ENCODE measurements at places on chromosomes 12 and 14.
A peak's percentile ranks its signal among the peaks of the same experiment; 100 is the strongest.

DNA sequence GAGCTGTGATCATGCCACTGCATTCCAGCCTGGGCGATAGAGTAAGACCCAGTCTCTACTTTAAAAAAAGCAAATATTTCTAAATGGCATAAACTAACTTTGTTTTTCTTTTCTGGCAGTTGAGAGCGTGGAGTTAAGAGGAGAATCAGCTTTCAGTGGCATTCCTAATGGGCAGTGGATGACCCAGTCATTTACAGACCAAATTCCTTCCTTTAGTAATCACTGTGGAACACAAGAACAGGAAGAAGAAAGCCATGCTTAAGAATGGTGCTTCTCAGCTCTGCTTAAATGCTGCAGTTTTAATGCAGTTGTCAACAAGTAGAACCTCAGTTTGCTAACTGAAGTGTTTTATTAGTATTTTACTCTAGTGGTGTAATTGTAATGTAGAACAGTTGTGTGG is 21.2 kb downstream of the TDG start:
- no peak for DNase-seq

DNA sequence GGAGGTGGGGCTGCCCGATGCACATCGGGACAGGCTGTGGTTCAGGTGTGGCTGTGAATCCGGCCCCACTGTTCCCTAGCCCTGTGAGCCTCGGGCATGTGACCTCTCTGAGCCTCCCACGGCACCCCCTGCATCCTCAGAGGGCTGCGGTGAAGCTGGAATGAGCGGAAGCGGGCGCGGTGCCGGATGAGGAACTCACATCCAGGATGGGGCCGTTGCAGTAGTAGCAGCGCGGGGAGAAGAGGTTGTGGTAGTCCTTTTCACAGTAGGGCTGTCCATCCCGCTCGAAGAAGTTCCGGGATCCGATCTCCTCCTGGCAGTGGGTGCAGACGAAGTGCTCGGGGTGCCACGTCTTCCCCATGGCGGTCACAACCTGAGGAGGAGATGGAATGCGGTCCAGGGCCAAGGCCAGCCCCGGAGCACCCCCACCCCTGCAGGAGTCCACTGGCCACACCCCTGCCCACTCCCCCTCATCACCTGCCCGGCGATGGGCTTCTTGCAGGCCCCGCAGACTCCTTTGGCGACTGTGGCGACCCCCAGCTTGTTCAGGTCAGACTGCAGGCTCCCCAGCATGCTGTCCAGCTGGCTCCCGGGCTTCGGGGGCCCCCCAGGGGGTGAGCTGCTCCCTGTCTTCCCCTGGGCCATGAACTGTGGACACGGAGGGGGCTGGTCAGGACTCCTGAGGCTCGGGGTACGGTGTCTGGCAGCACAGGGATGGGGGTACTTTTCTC is 13.9 kb upstream of the RPLP0 start:
- no peak for DNase-seq

DNA sequence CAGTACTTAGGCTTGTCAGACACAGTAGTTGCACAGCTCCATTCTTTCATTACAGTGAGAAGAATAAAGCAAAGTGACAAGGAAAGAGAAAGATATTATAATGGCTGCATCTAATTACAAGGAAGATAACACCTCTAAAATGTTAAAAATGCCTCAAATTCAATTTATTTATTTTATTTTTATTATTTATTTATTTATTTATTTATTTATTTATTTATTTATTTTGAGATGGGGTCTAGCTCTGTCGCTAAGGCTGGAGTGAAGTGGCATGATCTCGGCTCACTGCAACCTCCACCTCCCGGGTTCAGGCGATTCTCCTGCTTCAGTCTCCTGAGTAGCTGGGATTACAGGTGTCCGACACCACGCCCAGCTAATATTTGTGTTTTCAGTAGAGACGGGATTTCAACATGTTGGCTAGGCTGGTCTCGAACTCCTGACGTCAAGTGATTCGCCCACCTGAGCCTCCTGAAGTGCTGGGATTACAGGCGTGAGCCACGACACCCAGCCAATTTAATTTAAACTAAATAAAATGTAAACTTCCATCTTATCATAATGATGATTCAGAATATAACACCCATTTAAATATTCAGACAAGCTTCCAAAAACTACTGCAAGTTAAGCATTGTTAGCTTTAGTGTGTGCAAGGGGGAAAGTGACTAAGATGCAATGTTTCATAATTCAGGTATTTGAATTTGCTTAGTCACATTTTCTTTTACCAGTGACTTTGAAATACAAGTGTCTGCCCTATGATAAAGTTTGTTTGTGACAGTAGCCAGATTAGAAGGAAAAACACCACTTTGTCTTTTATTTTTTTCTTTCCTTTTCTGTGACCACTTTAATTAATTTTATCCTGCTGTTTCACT is 2.4 kb upstream of the CFAP54 start:
- no peak for DNase-seq

- no peak for DNase-seq
These were observed 60.4 kb upstream of the FOXN3 start for GRCh38 chr14:89477391-89477790.

- DNase-seq: no peak
These were observed 95.5 kb upstream of the FAR2 start for GRCh38 chr12:29053567-29053966.

GRCh38 chr14:37018571-37019240 is 153.7 kb downstream of the SLC25A21 start:
- no peak for DNase-seq

GRCh38 chr12:97194546-97194945 is 268.1 kb upstream of the RMST start:
- DNase-seq: no peak

GRCh38 chr12:114780746-114781399 is 96.9 kb upstream of the TBX3 start:
- DNase-seq: no peak

- DNase-seq: no peak
These were observed 36.1 kb upstream of the SLC16A7 start for GRCh38 chr12:59559696-59560095.

- DNase-seq: peak; percentile 10
These were observed 399 bp upstream of the WASHC4 start for GRCh38 chr12:105107171-105107493.

DNA sequence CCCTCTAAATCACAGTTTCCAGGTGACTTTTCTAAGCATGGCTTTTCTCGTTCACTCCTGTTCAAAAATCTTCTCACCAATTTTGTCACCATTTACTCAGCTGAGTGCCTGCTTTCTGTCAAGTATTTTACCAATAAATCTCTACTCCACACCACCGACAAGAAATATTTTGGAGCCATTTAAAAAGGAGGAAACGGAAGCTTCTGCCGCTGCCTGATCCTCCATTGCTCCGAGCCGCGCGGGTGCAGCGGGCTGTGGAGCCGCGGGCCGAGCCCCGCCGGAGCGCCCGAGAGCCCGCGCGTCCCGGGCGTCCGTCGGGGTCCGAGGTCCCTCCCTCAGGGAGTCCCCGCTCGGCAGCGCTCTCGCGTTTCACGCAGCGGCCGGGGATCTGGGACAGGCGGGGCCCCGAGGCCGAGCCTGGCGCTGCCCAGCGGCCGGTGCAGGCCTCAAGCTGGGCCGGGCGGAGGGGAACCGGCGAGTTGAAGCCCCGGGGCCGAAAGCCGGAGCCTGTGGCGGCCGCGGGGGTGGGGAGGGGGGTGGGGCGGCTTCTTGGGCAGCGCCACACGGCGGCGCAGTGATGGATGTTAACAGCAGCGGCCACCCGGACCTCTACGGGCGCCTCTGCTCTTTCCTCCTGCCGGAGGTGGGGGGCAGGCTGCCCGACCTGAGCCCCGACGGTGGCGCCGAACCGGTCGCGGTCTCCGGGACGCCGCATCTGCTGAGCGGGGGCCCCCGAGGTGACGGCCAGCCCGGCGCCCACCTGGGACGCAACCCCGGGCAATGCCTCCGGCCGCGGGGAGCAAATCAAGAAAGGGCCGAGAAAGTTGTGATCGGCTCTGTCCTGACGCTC is 1.1 kb upstream of the HEBP1 start:
- peak; percentile 35 for DNase-seq

DNA sequence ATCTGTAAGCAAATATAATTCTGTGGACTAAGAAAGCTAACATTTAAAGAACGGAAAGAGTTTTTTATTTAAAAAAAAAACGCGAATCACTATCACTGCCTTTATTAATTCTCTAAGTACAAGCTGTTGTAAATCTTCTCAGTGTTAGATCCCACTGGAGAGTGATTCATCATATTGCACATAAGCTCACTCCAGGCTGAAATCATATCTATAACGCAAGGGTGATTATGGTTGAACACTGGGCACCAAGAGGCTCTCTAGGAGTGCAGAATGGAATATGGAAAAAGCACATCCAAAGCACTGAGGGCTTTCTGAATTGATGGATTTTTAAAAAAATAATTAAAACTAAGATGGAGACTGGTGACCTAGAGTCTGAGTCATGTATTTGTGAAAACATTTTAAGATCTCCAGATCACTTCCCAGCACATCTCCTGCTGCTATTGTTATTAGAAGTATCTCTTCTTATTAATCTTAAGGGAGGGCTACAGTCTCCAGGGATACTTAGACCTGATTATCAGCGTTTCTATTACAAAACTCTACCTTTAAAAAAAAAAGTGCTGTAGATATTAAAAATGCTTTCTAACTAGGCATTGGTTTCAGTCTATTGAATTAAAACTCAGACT is 1106.8 kb downstream of the AACS start:
- no peak for DNase-seq

GRCh38 chr14:29846339-29847055 is 81.2 kb downstream of the PRKD1 start:
- no peak for DNase-seq

DNA sequence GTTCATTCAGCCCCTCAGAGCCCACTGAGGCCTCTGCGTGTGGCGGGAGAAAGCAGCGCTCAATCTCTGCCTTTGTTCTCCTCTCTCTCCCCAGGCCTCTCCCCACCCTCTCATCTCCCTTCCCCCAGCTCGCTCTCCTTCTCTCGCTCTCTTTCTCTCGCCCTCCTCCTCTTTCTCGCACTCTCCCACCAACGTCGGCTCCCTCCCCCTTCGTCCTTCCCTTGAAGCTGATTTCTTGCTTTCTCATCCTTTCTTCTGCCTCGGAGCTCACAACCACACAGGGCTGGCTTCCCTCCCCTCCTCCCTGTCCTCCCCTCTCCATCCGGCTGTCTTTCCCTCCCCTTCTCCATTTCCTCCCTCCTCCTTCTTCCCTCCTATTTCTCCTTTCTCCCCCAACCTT is 96.4 kb downstream of the LRRC74A start:
- no peak for DNase-seq

DNA sequence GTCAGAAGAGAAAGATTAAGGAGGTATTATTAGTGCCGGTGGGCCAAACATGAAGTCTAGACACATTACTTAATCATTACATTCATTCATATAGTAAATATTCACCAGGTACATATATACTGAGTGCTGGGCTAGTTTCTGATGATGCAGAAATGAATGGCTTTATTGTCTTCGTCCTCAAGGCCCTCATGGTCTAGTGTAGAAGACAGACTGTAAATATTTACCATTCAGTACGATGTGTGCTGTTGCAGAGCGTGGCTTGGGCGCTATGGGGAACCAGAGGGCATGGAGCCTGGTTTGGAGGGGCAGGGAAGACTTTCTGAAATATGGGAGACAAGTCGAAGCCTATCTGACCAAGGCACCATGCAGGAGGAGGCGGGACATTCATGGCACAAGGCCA is 37.0 kb upstream of the TCL1B start:
- no peak for DNase-seq

DNA sequence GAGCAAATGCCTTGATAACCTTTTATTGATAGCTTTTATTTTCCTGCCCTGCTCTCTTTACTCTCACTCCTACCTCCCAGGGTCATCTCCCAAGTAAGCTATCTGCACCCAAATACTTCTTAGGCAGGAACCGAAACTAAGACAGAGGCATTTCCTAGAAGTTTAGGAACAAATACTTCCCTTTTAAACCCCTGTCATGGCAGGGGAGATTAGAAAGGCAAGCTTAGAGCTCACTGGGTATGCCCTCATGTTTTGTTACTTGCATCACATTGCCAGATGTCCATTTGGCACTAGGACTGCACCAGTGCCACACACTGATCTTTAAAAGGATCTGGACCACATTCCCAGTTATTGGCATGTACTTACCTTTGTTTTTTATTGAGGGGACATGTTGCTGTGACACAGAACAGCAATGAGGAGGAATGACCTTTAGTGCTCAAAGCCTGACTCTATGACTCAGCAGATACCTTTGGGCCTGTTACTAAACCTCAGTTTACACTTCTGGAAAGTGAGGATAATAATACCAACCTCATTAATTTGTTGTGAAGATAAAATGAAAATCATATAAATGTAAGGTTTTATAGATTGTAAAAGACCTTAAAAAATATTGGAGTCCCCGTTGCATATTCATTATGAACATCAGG is 40.9 kb upstream of the MBIP start:
- DNase-seq: no peak

DNA sequence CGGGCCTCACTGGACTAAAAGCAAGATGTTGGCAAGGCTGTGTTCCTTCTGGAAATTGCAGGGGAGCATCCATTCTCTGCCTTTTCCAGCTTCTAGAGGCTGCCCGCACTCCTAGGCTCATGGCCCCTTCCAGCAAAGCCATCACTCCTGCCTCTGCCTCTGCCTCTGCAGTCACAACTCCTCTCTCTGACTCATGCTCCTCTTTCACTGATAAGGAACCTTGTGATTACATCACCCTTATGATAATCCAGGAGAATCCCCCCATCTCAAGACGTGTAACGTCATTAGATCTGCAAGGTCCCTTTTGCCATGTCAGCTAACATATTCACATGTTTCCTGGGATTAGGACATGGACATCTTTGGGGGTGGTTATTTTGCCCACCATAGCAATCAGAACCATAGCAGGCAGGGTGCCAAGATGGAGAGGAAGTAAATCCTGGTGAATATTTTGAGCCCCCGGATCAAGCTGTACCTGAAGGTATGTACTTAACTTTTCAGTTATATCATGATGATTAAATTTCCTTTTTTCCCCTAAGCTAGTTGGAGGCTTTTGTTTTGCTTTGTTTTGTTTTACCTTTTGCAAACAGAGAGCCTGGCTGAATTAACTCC is 123.6 kb downstream of the SCARB1 start:
- no peak for DNase-seq

GRCh38 chr14:22650960-22651521 is 6.9 kb upstream of the OR6J1 start:
- DNase-seq: no peak

GRCh38 chr14:31320922-31321766 is 99.2 kb downstream of the HEATR5A start:
- no peak for DNase-seq
